ENCODE measurements at places on chromosomes 1 and 21.
A peak's percentile ranks its signal among the peaks of the same experiment; 100 is the strongest.

DNA sequence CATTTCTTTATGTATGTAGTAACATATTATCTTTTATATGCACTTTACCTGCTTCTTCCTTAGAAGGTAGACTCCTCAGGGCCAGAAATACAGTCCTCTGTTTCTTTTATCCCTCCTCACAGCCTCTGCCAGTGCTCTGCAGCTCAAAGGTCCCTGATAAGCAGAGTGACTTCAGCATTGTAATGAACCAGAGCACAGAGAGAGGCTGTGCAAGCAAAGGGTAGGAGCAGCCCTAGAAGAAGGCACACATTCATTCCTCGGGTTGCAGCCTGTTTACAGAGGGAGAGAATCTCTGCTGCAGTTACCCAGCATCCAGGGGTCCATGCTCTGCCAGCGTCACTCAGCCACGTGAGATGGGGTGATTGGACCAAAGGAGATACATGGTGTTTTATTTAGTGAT is 101.1 kb downstream of the RHOU start:
- DNase-seq: no peak

DNA sequence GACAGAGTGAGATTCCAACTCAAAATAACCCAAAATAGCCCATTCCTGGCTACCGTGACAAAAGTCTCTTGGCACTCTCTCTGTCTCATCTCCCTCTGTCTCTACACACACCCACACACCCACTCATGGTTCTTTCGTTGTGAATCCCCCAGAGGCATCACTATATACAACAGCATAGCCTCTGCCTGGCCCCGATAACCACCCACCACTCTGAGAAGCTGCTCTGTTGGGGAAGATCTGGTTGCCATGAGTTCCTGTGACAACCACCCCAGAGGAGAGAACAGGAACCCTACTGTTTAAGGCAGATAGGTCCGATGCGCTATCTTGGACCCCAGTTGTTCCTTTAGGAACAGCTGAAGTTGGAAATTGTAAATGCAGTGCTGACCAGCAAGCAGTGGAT is 70.4 kb upstream of the LYST start:
- DNase-seq: no peak

DNA sequence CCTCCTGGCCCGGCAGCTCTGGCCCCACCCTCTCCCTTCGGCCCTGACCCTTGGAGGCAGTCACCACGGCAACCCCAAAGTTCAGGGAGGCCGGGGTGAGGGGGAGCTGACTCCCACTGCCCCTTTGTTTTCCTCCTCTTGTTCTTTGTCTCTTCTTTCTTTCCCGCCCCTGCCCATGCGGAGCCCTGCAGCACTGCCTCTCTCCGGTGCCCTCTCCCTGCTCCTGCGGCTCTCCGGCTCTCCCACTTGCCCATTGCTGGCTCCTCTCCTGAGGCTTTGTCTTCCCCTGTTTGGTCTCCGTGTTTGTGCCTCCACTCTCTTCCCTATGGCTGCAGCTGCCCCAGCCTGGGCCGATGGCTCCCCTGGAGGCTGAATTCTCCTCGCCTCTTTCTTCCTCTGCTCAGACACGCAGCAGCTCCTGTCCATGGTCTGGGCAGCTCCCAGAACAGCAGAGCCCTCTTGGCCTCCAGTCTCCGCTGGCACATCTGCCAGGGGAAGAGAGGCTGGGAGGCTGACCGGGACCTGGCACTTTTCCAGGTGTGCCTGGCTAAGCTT is 5.8 kb downstream of the CELSR2 start:
- DNase-seq: no peak

- no peak for DNase-seq
Observed at GRCh38 chr21:44380876-44381275, 27.5 kb downstream of the TRPM2 start.

- no peak for DNase-seq
Observed at GRCh38 chr1:92118826-92119225, 38.7 kb downstream of the BTBD8 start.

DNA sequence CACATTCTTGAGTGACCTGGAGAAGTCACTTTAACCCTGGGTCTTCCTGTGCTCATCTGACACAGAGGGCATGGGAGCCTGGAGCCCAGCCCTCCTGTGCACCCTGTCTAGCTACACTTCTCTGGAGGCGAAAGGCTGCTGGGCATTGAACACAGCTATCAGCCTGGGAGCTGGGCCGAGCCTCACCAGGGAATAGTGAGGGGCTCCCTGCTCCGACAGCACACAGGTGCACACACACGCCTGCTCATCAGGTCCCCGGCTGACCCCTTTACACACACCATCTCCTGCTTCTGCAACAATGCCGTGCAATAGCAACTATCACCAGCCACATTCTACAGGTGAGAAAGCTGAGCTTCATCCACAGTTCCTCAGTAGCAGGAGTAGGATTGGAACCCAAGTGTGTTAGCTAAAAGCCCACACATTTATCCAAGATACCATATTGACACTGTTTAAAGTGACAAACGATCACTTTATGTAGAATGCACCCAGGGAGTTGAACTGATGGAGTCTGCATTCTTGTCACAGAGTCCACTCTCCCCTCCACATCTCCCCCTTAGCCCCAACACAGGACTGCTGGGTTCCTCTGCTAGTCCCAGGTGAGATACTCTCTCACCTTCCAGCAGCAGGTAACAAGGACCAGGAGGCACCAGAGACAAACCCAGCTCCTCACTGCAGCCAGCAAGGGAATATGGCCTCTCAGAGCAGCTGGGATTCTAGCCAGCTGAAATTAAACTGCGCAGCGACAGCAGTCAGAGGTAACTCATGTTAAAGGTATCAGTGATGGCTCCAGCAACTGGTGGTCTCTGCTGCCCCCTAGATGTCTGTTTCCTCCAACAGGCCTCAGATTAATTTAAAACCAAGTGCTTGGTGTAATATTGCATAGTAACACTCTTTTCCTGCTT is 18.3 kb upstream of the CAPN8 start:
- DNase-seq: peak; percentile 65

- no peak for DNase-seq
Observed at GRCh38 chr1:95168761-95169351, 51.7 kb downstream of the TLCD4 start.

DNA sequence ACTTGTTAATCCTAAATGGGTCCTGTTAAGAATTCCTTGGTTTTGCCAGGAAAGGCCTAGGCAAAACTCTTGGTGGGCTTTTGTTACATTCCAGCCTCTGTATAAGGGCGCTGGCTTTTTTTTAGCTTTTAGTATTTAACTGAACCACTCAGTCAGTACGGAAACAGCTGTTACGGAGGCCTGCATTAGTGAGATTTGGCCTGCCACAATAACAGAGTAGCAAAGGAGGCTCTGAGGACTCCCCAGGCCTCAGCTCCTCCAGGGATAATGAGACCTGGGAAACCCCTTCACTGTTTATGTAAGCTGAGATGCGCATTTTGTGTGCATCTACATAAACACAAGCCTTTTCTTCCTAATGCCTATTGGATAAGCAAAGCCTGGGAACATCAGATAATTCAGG is 210.2 kb downstream of the APP start:
- no peak for DNase-seq

DNA sequence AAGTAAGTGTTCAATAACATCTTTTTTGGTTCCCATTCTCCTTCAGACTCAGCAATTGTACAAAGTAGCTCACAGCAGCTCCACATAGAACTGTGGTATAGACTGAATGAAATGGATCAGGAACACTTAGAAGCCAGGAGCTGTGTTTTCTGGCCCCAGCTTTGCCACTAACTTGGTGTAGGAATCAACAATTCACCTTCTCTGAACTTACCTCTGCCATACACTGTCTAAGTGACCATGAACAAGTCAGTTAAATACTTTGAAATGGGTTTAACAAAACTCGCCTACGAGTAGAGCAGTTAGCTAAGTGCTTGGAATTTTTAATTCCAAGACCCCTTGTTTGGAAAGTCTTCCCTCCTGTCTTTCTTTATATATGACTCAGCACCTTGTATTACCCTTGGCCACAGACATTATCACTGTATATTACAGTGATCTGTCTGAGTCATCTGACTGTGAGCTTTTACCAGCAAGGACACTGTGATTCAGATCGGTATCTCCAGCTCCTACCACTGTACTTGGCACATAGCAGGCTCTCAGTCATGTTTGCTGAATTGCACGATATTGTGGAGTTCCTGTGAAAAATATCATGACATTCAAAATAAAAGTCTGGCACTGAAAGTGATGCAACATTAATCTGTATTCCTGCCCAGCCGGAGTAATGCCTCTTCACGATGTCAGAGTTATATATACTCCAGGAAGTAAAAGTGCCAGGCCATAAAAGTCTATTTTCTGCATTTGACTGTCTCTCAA is 101.7 kb upstream of the BEND5 start:
- DNase-seq: peak; percentile 14

- DNase-seq: no peak
Observed at GRCh38 chr1:196260270-196260669, 348.0 kb downstream of the KCNT2 start.

DNA sequence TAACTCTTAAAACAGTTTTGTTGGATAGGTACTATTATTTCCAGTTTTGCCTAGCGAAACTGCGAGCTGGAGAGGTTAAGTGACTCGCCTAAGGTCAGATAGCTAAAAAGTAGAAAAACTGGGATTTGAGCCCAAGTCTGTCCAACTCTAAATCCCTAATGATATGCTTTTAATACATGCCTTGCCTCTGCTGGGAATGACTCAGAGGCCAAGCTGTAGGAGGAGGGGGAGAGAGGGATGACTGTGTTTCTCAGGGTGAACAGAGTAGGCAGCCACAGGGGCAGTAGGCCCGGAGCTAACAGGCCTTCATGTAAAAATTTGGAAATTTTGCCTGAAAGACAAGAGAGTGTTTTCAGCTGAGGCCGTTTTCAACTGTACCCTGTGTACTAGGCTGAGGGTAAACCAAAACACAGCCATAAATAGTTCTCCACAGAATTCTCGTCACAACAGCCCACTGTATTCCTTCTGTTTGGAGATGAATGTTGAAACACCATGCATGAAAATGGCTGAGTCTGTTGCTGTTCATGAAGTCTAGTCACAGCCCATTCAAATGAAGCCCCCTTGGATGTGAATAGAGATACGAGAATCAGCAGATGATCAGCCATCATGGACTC is 107.5 kb upstream of the HOOK1 start:
- DNase-seq: no peak

DNA sequence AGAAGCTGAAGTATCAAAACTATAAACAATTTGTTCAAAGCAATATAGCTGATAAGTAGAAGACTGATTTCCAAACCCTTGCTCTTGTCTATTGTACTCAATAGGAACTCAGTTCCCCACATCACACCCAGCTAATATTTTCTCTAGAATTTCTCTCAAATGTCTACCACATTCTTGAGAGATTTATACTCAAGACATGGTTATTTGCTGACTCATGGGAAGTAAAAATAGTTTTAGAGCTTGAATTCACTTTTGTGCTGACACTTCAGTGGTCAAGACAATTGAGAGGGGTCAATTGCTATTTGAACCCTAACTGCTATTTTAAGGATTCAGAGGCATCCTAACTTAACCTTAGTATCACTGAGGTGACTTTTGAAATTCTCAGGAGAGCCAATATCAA is 99.0 kb downstream of the TNNI3K start:
- no peak for DNase-seq

GRCh38 chr1:109490029-109490933 is 3.6 kb upstream of the CYB561D1 start:
- DNase-seq: peak; percentile 86

GRCh38 chr1:199719156-199719842 is 308.2 kb upstream of the NR5A2 start:
- no peak for DNase-seq

DNA sequence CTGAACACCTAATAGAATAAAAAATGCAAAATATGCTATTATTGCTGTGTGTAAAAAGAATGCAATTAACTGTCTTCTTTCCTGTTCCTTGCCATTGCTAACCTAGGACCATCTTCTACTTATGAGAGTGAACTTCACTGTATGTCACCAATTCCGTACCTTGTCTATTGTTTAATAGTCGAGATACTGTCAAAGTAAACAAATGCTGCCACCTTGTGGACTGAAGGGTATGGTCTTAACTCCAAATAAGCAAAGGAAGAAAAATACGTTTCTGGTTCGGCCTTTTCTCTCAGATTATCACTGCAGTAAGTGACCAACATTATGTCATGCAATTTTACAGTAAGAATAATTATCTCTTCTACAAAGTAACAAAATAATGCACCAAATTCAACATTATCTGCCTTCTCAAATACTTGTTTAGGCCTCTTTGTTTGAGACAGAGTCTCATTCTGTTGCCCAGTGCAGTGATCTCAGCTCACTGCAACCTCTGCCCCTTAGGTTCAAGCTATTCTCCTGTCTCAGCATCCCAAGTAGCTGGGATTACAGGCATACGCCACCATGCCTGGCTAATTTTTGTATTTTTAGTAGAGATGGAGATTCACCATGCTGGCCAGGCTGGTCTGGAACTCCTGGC is 133.4 kb downstream of the COP1 start:
- no peak for DNase-seq

DNA sequence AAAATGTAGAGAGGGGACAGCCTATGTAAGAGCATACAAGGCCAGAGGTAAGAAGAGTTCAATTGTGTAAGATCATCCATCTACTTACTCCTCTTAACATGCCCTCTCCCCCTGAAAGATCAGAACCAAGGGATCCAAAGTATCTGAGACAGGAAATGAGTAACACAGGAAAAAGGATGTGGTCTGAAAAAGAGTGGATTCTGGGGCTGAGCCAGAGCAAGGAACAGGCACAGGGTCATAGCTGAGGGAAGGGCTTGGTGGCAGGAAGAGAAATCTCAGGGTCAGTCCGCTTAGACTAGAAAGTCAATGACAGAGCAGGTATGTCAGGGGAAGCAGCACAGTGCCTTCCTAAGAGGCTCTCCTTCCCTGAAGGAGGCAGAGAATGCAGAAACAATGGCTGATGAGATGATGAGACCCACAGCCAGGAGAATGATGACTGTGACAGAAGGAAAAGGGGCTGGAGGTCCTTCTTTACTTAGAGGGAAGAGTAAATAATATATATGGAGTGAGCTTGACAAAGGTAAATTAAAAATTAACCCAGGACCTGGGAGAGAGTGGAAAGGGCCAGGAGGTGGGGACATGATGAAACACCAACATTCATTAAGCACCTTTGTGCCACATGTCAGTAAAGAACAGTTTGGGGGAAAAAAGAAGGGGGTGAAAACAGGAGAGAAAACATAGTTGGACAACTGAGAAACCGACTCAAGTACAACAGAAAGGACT is 26.2 kb upstream of the A3GALT2 start:
- no peak for DNase-seq

DNA sequence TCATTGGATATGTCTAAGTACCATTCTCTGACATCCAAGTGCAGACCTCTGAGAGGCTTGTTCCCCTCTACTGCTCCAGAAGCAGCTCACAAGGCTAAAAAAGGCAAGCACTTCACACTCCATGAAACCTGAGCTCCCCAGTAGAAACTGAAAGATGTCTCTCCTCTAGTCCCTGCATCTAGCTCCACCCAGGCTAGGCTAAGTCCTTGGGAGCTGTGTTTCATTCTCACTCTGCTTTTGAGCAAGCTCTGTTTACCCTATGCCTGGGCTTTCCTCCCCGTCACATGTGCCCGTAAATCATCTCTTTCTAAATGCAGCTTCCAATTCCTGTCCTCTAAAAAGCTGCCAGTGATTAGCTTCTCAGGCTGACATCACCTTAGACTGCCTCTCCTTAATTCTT is 39.0 kb downstream of the LRRC71 start:
- DNase-seq: no peak

GRCh38 chr21:37863842-37864241 is 52.4 kb downstream of the KCNJ6 start:
- DNase-seq: no peak

GRCh38 chr21:14874379-14874778 is 190.4 kb downstream of the NRIP1 start:
- DNase-seq: no peak

- no peak for DNase-seq
Observed at GRCh38 chr21:33108228-33108627, 38.3 kb downstream of the OLIG1 start.
